Esophagus squamous epithelium (tissue), 5 donors: ENCODE measurements at places on chromosomes 2 and 18.

GRCh38 chr2:15311201-15311907 lies 249.8 kb downstream of the NBAS start:
- DNase-seq = no peak

GRCh38 chr2:97067279-97068004 lies 27.2 kb downstream of the FAHD2B start:
- no peak for DNase-seq

GRCh38 chr2:235200216-235200615 lies 248.4 kb downstream of the SH3BP4 start:
- no peak for DNase-seq

- no peak for DNase-seq
Observed at GRCh38 chr2:43453179-43454170, 142.4 kb downstream of the THADA start.

GRCh38 chr2:148565272-148565894 lies 79.2 kb upstream of the EPC2 start:
- DNase-seq = no peak

- no peak for DNase-seq
Observed at GRCh38 chr2:237024255-237024654, 61.4 kb upstream of the COPS8 start.

DNA sequence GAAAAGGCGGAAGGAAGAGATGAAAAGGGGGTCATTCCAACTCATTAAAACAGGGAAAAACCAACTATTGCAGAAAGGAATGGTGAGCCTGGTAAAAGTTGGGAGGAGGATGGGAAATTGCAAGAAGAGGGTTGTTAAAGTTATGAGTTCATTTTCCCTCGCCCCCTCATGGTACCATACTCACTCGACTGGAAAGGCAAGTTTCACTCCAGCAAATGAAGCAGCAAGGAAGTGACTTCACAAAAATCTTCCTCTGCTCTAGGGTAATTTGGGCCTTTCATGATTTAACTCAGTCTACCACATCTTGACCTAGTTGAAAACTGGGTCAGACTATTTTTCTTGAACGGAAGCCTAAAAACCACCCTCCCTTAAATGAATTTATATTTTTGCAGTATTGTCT lies 22.8 kb upstream of the DAW1 start:
- no peak for DNase-seq

DNA sequence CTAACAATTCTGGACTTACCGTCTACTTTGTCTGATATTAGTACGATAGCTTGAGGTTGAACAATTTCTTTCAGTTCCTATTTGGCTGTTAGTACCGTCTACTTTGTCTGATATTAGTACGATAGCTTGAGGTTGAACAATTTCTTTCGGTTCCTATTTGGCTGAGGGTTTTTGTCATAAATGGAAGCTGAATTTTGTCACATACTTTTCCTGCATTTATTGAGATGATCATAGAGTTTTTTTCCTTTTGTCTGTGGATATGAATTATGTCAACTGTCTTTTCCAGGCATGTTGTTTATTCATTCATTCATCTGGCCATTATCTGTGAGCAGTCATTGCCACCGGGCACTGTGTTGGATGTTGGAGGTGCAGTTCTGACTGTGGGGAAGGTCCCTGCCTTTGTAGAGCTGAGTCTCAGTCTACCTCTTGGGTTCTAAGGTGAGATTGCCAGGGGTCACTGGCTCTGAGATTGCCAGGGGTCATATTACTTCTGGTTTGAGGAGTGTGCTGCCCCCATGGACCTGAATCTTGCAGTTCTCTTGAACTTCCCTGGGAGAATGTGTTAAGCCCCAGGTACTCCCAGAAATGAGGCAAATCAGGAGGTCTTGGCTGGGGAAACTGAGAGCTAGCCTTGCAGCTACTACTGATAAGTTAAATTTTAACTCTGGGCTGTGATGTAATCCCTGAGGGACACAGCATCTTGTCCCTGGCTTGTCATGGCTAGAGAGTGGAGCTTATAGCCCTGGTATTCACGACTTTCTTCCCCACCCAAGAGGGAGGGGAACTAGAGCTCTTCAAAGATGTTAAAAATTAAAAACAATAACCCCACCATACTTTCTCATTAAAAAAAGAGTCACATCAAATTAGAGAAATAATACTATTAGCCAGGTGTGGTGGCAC lies 89.1 kb upstream of the MBOAT2 start:
- no peak for DNase-seq

- no peak for DNase-seq
Observed at GRCh38 chr18:58591286-58591685, 37.6 kb downstream of the ALPK2 start.

- DNase-seq = no peak
Observed at GRCh38 chr2:213306316-213306942, 22.2 kb downstream of the SPAG16 start.

- no peak for DNase-seq
Observed at GRCh38 chr2:85326406-85327159, 1.2 kb downstream of the TGOLN2 start.

DNA sequence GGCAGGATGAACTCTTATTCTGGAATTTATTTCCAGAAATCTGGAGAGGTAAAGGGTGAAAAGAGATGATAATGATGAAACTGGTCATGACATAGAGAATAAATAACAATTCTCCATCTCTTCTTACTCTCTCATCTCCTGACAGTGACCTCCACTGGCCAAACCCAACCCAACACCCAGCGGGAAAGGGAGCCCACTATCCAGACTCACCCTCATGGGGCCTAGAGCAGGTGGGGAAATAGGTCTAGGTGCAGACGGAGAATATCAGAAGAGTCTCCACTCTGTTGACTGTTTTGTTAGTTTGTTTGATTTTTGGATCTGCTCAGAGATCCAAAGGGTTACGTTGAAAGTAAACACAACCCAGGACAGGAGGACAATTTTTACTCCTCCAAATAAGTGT lies 263.2 kb upstream of the PARD3B start:
- no peak for DNase-seq

GRCh38 chr2:66573821-66574233 lies 138.9 kb downstream of the MEIS1 start:
- DNase-seq = no peak

DNA sequence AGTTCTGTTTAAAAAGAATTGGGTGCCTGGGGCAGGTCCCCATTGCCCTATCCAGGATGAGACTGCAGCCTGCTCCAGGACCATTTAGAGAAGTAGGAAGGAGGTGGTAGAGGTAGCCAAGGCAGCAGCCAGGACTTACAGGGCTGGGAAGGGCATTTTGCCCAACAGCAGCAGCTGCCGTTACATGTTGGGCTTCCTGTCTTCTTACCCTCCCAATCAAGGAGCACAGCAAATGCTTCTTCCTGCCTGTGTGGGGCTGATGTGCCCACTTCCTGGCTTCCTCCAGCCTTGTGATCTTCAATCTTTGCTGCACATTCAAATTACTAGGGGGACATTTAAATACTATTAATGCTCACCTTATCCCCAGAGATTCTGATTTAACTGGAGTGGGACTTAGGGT lies 112.0 kb downstream of the QPCT start:
- DNase-seq = no peak

DNA sequence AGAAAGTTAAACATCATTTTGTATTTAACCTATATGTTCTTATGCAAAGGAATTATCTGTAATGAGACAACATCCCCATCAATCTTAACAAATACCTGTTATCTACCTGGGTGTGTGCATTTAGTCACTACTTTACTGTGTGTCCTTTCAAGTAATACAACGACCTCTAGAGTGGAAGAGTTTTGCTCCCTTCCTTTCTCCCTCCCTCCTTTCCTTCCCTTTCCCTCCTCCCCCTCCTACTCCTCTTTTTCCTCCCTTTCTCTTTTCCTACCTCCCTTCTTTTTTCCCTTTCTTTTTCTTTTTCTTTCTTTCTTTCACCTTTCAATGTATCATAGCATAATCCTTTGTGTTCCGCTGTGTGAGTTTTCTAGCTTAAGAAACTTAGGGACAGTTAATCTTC lies 532.3 kb downstream of the SLC4A3 start:
- no peak for DNase-seq

GRCh38 chr2:36277146-36277808 lies 78.3 kb upstream of the CRIM1 start:
- DNase-seq = no peak

DNA sequence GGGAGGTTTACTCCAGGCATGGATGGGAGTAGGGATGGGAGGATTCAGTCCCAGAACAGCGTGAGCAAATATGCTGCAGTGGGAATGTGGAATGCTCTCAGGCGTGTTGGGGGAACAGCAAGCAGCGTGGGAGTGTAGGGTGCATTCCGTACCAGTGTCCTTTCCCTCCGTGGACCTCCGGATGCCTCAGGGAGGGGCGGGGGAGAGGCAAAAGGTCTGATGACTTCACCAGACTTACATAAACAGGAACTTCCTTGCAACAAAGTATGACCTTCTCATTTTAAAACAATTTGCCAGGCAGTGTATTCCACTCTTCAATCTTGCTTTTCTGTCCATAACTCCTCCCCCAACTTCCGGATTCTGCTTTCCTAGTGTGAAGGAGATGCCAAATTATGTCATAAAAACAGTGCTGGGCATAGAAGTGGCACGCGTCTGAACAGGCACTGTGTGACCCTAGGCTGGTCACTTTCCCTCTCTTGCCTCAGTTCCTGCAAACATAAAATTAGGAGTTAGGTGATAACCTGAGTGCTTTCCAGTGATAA lies 36.9 kb downstream of the RPL37A start:
- no peak for DNase-seq

DNA sequence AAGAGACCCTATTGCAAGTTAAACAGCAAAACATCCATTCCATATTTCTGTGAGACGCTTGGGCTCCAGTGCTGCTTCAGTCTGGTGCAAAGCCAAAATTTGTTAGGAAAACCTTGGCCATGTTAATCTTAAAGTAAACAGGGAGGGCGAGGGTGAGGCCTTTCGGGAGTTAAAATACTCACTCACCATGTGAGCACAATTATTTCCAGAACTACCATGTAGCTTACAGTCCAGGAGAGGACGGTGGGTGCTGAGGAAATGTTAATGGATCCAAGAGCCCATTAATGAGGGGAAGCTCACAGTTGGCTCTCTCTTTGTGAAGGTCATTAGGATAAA lies 286.4 kb downstream of the SLC8A1 start:
- DNase-seq = no peak

- DNase-seq = no peak
Observed at GRCh38 chr2:74005786-74006185, 21.1 kb downstream of the TET3 start.

DNA sequence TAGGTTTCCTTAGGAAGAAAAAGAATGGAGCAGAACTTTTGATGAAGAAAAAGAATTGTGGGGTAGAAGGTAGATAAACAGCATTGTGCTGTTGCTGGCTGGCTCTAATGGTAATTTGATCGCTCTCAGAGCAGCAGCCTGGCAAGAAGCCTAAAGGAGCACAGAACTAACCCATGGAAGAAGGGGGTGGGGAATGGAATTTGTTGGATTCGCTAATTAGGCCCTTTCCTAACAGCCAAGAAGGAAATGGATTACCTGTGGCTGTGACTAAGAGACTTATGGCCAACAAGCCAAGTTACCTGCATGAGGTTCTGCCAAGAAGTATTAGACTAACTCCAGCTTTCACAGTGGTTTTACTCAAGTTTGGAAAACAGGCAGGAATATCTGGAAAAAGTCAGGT lies 210.6 kb downstream of the IKZF2 start:
- DNase-seq = no peak

GRCh38 chr2:54598347-54599325 lies 124.8 kb upstream of the EML6 start:
- no peak for DNase-seq

GRCh38 chr2:208671284-208671683 lies 264.7 kb downstream of the PTH2R start:
- DNase-seq = no peak

- no peak for DNase-seq
Observed at GRCh38 chr18:63259567-63260379, 59.8 kb downstream of the BCL2 start.

- no peak for DNase-seq
Observed at GRCh38 chr2:11967946-11968465, 221.6 kb downstream of the LPIN1 start.

DNA sequence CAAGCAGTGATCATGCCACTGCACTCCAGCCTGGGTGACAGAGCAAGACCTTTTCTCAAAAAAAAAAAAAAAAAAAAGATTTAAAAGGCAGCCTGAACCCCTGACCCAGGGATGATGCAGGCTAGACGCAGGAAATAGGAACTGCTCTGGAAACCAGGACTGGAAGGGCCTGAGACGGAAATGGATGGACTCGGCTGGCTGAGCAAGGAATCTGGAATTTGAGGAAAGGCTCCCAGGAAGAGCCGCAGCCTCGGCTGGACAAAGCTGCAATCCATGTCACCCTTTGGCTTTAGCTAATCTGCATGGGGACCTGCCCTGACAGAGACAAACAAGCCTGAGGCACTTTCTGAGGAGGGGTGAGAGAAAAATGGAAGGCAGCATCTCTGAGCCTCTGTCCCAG lies 55.0 kb upstream of the DAPL1 start:
- no peak for DNase-seq

GRCh38 chr2:205932861-205933260 lies 153.1 kb downstream of the INO80D start:
- no peak for DNase-seq

- DNase-seq = no peak
Observed at GRCh38 chr2:165087933-165088901, 115.6 kb downstream of the SCN3A start.

DNA sequence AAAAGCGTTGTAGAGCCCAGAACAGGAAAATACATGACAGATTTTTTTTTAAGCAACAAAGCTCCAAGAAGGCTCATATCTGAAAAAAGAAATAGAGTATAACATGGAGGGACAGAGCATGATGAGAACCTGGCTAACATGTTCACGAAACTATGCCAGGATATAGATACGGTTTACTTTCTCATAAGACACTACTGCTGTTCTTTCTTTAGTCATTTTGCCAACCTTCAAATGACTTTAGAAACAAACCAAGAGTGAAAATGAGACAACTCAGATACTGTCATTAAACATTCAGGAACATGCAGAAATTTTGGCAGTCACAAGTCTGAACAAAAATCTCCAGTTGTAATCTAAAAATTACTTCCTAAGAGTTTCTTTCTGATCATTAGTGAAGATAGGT lies 14.3 kb downstream of the LPIN2 start:
- DNase-seq = no peak

- no peak for DNase-seq
Observed at GRCh38 chr18:75473316-75473715, 45.8 kb upstream of the SMIM21 start.

DNA sequence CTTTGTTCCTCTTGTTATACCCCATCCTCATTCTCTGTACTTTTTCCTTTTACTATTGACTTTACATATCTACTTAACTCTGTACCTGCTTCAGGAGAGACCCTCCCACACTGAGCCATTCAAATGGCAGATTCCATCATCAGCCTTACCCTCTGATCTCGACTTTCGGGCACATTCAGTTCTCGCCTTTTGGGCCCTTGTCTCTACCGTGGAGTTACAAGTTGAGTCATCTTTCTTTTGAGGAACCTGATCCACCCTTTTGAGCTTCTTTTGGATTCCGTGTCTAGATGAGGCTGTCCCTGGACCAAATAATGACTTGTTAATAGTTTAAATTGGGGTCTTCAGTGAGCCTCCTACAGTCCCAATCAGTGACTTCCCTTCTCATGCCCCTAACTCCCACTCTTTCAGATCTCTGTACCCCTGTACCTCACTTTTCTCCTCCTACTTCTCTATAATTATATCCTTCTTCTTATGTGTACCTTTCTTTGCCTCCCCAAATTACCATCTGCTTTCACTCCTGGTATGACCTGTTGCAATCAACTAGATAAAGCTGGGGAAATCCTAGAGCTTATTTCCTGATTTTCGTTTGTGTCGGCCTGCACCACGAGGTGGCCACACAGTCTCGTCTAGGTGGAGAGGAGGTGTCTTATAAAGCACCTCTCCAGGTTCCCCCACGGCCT lies 17.2 kb downstream of the SP110 start:
- DNase-seq = no peak
